Spinal cord (tissue), 10 donors: ENCODE measurements at places on chromosomes 7 and 10.

GRCh38 chr10:112711366-112711765, 238.7 kb upstream of the TCF7L2 start:
- no peak for DNase-seq

GRCh38 chr7:115864082-115864481, 166.5 kb downstream of the TFEC start:
- no peak for DNase-seq

- no peak for DNase-seq
Measured at GRCh38 chr10:49292565-49293207, 6.3 kb upstream of the C10orf71 start.

- no peak for DNase-seq
Measured at GRCh38 chr10:61486251-61486650, 33.1 kb upstream of the TMEM26 start.

DNA sequence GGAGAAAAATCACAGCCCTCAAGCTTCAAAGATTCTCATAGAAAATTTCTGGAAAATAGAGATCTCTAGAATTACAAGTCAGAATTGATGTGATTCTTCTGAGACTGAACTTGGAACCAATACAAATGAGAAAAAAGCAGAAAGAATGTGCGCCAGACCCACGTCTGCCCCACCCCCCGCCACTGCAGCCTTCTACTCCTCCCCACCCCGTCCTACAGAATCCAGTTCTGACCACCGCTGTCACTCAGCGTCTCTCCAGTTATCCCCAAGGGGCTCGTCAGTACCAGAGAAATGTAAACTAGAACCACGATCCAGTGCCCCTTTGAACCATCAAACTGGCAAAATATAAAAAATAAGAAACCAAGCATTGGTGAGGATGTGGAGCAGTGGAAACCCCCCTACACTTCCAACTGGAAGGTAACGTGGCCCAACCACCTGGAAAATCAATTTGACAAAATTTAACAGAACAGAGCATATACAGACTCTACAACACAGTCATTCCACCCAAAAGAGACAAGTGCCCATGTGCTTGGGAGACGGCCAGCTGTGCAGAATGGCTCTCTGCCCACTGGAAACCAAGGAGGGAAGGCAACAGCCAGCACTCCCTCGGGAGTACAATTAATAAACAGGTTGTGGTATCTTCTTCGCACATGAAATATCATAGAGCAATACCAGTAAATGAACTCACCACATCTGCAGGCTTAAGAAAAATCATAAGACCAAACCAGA, 397.9 kb downstream of the TNS3 start:
- DNase-seq: peak; percentile 26

- no peak for DNase-seq
Measured at GRCh38 chr7:96328016-96328415, 6.1 kb upstream of the SLC25A13 start.
